NCI-H187 (cell line): ENCODE measurements at places on chromosomes 7 and 10.

DNA sequence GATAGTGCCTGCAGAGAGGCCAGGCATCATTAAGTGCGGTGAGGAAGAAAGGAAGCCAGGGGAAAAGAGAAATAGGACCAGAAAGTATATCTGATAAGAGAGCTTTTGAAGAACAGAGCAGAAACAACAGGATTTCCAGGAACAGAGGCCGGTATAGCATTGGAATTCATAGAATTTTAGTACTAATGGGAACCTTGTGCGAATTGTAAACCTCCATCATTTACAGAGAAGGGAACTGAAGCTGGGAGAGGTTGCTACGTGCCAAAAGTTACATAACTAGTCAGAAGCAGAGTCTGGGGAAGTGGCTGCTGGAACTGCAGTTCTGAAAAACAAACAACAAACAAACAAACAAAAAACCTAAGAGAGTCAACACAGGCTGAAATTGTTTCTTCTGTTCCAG lies 5.4 kb upstream of the ZMYND11 start:
- no peak for DNase-seq

DNA sequence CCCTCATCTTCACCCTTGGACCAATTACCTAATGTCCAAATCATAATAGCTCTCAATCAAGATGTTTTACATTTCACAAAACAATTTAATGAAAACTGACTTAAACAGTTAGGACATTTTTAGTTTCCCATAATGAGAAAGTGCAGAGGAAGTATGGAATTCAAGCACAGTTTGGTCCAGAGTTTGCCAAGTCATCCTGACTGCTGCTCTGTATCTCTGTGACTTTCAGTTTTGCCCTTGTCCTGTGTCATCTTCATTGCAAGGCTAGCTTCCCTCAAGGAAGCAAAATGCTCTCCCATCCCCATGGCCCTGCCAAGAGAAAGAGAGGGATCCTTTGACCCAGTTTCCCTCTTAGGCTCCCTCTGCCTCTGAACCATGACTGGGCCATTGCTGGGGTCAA lies 7.9 kb upstream of the PLEKHS1 start:
- DNase-seq, result no peak

GRCh38 chr10:132281915-132282666 lies 25.7 kb downstream of the STK32C start:
- no peak for DNase-seq

- no peak for DNase-seq
These were observed 649.2 kb downstream of the SDK1 start for GRCh38 chr7:3950249-3950648.

GRCh38 chr10:79264942-79265341 lies 82.3 kb upstream of the PPIF start:
- no peak for DNase-seq

DNA sequence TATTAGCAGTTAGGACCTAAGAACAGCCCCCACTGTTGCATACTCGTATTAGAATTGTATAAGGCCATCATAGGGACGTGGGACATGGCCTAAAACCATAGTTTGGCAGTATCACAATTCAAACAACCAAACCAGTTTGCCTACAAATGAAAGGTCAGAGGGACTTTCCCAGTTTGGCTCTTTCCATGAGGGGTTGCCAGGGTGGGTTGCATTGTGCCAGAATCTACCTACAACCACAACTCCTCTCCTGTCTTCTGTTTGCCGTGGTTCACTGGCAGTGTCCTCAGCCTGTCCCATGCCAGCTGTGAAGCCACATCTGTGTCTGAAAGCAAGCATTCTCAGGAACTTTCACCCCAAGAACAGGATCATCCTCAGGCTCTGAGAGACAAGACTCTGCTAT lies 44.5 kb downstream of the PIK3AP1 start:
- no peak for DNase-seq
